ENCODE measurements at places on chromosomes 6 and 20.

- no peak for DNase-seq
Measured at GRCh38 chr6:42383421-42384205, 68.1 kb downstream of the TRERF1 start.

DNA sequence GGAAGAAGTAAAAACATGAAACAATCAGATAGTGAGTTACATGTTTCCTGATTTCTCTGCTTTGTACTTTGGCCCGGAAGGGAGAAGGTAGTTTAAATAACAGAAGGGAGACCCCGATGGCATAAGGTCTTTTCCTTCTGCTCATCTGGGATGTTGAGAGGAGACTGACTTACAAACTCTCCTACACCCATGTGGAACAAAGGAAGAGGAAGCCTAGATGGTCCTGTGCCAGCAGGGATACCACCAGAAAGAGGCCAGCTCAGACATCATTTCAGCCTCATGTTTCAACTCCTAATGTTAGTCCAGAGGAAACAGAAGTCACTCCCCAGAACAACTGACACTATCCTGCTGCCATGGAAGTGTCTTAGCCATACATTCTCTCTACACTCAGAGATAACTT is 250.7 kb upstream of the NOX3 start:
- DNase-seq, result no peak

DNA sequence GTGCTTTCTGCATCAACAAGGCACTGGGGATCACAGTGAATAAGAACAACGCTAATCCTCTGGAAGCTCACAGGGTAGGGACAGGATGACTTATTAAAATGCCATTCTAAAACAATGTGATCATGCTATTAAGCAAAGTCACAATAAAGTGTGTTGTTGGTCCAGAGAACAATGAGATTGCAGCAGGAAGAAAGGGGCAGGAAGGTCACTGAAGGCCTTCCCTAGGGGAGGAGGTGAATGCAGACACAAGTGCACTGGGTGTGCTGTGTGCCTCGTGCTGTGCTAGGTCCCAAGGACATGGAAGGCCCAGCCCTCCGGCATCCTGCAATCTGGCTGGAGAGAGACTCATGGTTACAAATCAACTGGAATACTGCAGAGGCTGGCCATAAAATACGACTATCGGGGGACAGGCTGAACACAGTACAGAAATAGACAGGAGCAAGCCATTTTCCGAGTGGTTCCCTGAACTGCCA is 55.7 kb downstream of the LYRM4 start:
- DNase-seq, result peak; percentile 28

- no peak for DNase-seq
Measured at GRCh38 chr6:158460602-158461169, 99.2 kb upstream of the TMEM181 start.

GRCh38 chr20:32493356-32493755 is 91.8 kb downstream of the NOL4L start:
- no peak for DNase-seq

DNA sequence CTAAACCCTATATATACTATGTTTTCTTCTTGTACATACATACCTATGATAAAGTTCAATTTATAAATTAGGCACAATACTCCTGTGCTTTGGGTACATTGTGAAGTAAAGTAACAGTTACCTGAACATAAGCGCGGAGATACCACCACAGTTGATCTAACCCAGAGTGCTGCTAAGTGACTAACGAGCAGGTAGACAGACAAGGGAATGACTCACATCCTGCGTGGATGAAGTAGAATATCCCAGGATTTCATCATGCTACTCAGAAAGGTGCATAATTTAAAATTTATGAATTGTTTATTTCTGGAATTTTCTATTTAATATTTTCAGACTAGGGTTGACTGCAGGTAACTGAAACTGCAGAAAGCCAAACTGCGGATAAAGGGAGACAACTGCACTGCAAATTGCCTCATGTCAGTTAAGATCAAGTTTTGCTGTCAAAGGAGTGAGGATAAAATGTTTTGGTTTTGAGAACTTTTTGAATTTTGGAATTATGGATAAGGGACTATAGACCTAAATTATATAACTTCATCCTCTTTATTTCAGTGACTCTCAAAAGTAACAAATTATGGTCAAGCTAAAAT is 14.4 kb downstream of the MKKS start:
- DNase-seq, result no peak
